Psoas muscle (tissue), 8 donors: ENCODE measurements at places on chromosomes 3 and 15. TPM values are rescaled to one million over a fixed set of nuclear protein-coding genes. Genes with fewer than 3 reads are reported as not detected.
A peak's percentile ranks its signal among the peaks of the same experiment; 100 is the strongest.

DNA sequence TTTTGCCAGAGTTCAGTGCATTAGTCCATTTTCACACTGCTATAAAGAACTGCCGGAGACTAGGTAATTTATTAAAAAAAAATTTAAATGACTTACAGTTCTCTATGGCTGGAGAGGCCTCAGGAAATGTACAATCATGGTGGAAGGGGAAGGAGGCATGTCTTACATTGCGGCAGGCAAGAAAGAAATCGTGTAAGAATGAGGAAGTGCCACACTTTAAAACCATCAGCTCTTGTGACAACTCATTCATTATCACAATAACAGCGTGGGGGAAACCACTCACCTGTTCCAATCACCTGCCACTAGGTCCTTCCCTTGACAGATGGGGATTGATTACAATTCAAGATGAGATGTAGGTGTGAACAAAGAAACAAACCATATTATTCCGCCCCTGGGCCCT is 1361.4 kb downstream of the NSUN3 start:
- DNase-seq, result no peak
- no peak overlapping the region for H3K27ac ChIP-seq
- no peaks in the 10 kb centered on the region for H3K36me3 ChIP-seq
- no peak overlapping the region for H3K4me3 ChIP-seq
- H3K4me1 ChIP-seq, result no peaks in the 10 kb centered on the region

- H3K36me3 ChIP-seq, result no peaks in the 10 kb centered on the region
- no peak for DNase-seq
- H3K27me3 ChIP-seq, result no peaks in the 10 kb centered on the region
- peaks cover 78% of the 10 kb centered on the region for H3K4me1 ChIP-seq
- H3K4me3 ChIP-seq, result no peak overlapping the region
Measured at GRCh38 chr15:73600413-73601335, 32.5 kb downstream of the NPTN start.

The PFN2 gene
- total RNA-seq, result 309 TPM

DNA sequence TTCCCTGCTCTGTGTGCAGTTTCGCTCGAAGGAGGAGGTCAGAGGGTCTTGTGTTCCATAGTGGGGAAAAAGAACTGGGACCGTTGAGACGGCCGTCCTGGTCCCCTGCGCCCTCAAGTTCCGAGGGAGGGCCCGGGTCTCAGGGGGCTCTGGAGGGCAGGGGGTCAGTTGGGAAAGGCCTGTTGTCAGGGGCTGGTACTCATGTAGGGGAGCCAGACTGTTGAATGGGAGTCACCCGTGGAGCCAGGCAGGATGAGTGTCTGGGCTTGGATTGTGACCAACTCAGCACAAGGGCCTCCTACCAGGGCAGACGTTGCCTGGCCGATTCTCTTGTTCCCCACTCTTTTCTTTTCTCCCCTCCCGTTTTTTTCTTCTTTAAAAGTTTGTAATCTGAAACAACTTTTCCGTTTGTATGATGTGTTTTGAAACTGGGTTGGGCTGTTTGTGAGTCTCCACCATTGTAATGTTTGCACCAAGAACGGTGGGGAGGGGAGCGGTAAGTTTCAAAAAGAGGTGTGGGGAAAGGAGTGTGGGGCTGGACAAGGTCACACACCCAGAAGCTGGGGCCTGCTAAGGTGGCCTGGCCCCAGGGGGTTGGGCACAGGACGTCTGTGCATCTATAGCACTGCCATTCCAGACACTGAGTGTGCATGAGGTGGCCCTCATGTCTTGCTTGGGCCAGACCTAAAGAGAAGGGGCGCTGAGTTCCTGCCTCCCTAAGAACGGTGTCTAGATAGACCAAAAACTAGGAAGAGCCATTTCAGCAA is 1.1 kb downstream of the CMTM7 start:
- no peaks in the 10 kb centered on the region for H3K36me3 ChIP-seq
- H3K27me3 ChIP-seq, result no peaks in the 10 kb centered on the region
- H3K4me3 ChIP-seq, result peak overlapping the region; percentile 83
- no peaks in the 10 kb centered on the region for H3K4me1 ChIP-seq

DNA sequence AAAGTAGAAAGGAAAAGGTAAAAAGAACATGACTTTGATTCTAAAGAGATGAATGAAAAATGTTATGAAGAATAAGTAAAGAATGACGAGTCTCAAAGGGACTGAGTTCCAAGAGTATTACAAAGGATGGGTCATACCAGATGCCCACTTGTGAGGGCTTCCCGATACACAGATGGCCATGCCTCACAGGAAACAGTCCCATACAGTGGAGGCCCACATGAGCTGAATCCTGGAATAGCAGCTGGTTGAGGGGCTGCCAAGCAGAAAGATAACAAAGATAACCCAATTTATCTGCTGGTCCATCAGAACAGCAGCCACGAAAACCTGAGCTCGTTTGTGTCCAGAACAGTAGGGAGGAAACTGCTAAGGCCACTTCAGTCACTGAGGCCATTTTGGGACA is 3.7 kb downstream of the SSR3 start:
- peaks cover 57% of the 10 kb centered on the region for H3K4me1 ChIP-seq
- H3K27me3 ChIP-seq, result no peaks in the 10 kb centered on the region
- DNase-seq, result no peak
- H3K4me3 ChIP-seq, result no peak overlapping the region
- no peak overlapping the region for H3K27ac ChIP-seq
- peaks cover 73% of the 10 kb centered on the region for H3K36me3 ChIP-seq

DNA sequence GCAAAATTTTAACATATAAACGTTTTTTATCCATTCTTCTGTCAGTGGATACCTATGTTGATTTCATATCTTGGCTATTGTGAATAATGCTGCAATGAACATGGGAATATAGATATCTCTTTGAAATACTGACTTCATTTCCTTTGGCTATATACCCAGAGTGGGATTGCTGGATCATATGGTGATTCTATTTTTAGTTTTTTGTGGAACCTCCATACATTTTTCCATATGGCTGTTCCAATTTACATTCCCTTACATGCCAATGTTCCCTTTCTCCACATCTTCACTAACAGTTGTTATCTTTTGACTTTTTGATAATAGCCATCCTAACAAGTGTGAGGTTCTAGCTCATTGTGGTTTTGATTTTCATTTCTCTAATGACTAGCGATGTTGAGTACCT is 344.6 kb downstream of the EPHA3 start:
- no peak overlapping the region for H3K27ac ChIP-seq
- no peaks in the 10 kb centered on the region for H3K4me1 ChIP-seq
- no peaks in the 10 kb centered on the region for H3K36me3 ChIP-seq
- H3K4me3 ChIP-seq, result no peak overlapping the region

- no peaks in the 10 kb centered on the region for H3K36me3 ChIP-seq
- DNase-seq, result no peak
- no peaks in the 10 kb centered on the region for H3K27me3 ChIP-seq
- H3K4me1 ChIP-seq, result no peaks in the 10 kb centered on the region
- no peak overlapping the region for H3K27ac ChIP-seq
Measured at GRCh38 chr3:120130656-120131055, 36.4 kb upstream of the GSK3B start.

The DVL3 gene
- 47.0 TPM for total RNA-seq
